ENCODE measurements at places on chromosomes 16 and 17.

DNA sequence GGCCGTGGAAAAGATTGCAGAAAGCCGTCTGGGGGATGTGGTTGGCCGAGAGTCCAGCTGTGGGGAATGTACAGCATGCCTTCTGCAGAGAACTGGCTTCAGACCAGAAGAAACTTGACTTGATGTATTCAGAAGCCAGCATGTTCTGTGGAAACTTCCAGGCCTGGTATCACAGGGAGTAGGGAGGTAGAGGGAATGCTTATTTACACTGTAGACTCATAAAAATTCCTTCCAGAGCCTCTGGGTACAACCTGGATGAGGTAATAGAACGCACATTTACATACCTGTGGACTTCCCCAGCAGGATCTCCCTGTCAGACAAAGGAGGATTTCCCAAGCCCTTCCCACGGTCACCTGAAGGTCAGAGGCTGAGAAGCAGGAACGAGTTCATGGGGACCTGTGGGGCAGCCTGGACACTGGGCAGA, 11.8 kb upstream of the GAS7 start:
- DNase-seq: no peak

DNA sequence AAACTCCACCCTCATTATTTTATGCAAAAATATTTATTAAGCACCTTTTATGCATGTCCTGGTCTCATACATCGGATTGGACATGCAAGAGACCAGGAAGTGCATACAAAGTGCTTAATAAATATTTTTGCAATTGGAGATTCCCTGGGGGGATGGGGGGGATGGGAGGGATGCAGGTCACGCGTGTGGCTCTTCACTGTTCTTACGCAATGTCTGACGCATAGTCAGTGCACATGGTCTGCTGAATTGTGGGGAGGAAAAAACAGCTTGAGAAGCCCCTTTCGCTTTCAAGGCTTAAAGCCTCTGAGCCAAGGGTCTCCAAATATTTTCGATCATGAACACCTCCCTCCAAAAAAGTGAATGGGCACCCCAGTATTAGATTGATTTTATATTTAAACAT, 96.7 kb upstream of the XYLT1 start:
- no peak for DNase-seq

- DNase-seq: no peak
These were observed 5.2 kb downstream of the ITPRIPL2 start for GRCh38 chr16:19118938-19119431.

GRCh38 chr16:74747716-74748615, 26.7 kb downstream of the FA2H start:
- peak; percentile 81 for DNase-seq

GRCh38 chr16:55906123-55906522, 30.9 kb upstream of the CES5A start:
- no peak for DNase-seq

GRCh38 chr16:10579965-10580882, at the start of gene EMP2:
EMP2 (minus strand) TSS chr16:10580598; CDS start chr16:10547617, 32,981 bp downstream.
- DNase-seq: peak; percentile 37

DNA sequence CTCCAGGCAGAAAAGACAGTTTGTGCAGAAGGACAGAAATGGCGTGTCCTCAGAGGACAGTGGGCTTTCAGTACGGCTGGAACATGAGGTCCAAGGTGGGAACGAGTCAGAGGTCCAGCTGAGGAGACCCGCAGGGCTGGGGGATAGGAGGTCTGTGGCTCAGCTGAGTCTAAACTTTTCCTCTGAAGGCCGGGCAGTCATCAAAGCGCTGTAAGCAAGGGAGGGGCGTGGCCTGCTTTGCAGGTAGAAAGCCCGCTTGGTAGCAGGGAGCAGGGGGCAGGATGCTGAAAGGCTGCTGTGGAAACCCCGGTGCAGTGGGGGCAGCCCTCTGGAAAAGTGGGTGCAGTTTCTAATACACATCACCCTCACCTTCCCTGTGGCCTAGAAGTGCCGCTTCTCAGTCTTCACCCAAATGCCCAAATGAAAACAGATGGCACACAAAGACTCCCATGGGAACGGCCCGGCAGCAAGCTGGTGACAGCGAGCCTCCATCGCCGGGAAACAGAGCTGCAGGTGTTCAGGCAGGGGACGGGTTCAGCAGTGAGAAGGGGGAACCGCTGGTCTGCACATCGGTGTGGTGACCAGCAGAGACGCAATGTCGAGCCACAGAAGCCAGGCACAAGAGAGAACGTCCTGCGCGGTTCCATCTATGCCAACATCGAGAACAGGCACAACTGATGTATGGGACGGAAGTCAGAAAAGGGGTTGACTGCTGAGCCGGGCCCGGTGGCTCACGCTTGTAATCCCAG, 12.2 kb upstream of the OSGIN1 start:
- DNase-seq: no peak

DNA sequence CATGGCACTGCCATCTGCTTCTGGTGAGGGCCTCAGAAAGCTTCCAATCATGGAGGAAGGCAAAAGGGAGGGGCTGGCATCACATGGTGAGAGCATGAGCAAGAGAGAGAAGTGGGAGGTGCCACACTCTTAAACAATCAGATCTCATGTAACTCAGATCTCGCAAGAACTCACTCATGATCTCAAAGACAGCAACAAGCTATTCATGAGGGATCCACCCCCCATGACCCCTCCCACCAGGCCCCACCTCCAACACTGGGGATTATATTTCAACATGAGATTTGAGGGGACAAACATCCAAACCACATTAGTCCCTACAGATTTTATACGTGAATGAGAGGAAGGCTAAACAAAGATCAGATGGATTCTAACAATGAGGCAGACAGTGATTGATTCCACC, 8.9 kb upstream of the TMEM132E start:
- DNase-seq: no peak

DNA sequence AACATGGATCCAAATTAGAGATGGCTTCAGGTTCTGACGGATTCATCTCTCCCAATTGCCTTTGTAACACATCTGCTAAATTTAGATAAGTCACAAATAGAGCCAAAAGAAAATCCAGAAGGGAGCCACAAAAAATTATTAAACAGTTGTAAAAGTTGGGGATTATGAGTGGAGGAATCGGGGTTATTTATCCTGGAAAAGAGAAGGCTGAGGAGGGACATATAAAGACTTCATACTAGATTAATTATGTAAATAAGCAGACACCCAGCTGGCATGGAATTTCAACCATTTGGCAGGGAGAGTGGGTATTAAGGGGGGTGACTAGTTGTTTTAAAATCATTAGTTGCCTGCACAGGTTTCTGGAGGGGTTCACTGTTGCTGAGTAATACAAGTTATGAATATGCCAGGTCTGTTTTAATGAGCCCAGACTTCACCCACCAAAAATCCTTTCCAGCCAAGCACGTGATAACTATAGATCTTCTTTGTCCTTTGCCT, 89.6 kb downstream of the CDH13 start:
- DNase-seq: no peak

DNA sequence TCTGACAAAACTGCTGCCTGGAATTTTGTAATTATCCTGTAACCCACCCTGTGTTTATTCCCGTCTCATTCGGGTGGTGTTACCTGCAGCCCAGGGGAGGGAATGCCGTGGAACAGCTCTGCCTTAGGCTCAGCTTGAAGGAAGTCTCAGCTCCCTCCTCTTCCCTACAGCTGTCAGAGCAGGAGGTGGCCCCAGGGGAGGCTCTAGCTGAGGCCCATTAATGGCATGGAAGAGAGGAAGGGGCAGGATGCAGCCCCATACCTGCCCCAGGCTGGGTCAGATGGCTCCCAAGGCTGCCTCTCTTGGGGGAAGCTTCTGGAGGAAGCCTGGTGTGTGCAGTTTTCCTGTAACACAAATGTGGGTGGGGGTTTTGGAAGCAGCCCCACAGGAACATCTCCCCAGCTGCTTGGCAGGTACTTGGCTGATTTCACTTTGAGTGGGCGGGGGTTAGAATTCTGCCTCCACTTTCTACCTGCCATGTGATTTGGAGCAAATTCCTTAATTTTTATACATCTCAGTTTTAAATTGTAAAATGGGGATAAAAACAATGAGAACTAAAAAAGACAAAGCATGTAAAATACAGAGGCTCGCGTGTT, 103.9 kb downstream of the MGAT5B start:
- DNase-seq: peak; percentile 68

DNA sequence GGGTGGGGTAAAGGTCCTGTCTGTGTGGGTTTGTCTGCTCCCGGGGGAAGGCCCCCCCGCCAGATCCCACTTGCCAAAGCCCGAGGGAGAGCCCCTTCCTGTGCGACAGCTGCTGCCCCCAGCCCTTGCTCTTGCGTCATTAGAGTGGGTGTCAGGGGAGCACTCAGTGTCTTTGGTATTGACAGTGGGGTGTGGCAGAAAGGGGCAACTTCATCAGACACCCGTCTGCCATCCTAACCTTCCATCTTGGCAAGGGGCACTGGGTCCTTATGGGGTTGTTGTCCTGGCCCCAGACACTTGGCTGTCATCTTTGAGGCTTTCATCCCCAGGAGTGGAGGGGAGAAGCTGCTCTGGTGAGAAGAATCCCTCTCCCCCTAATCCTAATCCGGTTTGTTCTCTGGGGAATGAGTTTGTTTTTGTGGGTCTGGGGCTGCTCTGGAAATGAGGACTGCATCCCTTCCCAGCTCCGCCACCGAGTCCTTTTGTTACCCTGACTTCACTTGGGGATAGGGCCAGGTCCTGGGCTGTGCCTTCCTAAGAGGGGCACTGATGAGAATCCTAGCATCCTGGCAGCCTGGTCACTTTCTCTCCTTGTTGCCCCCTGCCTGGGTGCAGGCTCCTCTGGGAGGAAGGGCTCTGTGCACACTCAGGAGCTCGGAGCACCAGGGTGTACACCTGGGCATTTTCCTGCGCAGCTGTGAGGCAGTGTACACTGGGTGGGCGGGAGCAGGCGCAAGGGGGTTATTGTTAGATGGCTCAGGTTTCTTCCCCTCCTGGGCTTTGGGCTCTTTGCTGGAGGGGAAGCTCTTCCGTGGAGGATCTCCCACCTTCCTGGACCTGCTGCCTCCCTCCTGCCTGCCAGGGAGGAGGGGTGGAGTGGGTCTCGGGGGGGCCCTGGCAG, 21.1 kb downstream of the GJD3 start:
- DNase-seq: no peak

DNA sequence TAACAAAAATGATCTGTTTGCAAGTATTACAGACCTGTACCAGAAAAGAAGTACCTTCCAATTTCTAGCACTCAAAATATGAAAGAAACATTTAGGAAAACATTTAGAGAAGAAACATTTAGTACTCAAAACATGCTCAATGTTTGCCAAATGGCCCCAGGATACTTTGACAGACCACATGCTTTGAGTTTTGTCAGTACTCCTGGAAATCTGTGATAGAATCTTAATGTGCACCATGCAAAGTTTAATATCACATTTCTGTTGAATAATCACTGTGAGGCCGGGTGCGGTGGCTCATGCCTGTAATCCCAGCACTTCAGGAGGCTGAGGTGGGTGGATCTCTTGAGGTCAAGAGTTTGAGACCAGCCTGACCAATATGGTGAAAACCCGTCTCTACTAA, 8.5 kb upstream of the ZC3H7A start:
- no peak for DNase-seq

- DNase-seq: no peak
These were observed 52.7 kb downstream of the BEAN1 start for GRCh38 chr16:66479661-66480264.

- DNase-seq: no peak
These were observed 27.3 kb upstream of the GSG1L start for GRCh38 chr16:28090646-28091377.

DNA sequence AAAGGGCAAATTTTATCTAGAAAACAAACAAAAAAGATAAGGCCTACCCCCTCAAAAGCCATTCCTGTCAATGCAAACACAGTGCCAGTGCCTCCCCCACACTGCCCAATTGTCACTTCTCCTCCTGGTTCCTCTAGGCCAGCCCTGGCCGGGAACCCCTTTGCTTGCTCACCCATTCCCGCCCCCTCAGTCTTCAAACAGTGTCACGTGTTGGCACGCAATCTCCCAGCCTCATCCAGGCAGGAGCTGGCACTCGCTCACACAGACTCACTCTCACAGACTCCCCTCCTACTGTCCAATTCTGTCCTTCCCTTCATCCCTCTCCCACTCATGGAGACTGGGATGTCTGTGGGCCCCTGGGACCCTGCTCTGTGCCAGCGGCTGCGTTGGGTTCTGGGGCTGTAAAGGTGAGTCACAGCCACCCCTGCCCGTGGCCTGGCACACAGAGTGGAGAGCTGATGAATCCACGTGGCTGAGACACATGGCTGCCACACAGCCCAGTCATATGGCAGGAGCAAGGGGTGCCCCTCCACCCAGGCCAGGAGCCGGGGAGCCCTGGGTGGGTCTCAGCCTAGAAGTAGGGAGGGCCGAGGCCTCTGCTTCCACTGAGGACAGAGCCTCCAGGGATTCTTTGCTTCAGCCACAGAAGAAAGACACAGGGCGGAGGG, 54.8 kb downstream of the VAC14 start:
- peak; percentile 92 for DNase-seq

DNA sequence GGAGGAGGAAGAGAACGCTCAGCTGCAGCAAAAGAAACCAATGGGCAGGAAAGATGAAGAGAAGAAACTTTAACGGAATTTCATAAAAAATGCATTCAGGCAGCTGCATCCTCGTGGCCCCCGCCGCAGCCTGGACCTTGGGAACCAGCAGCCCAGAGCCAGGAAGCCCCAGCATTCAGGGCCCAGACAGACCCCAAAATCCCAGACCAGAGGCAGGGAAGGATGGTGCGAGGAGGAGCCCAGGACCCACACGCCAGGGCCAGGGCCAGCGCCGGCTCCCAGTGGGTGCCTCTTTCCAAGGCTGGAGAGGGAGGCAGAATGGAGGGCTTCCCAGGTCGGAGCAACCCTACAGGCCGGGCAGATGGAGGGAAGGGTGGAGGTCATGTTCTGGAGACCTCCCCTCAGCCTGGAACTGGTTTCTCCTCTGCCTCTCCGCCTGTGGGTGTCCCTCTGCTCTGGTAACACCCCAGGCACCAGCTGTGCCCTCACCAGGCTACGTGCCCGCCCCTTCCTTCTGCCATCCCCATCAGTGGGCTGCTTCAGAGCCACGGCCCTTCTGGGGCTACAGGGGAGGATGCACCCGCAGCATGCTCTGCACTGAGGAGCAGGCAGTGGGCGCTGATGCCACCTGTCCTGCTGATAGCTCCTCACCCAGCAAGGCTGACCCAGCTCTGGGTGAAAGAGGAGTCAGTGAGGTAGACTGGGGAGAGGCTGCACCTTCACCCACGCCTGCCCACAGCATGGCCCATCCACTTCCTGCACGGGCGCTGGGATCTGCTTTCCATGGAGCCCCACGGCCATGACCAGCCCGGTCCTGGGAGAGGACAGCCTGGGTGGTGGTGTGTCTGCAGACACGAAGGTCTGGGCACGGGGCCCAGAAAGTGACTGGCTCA, 1.2 kb upstream of the MIF4GD start:
- DNase-seq: peak; percentile 41

DNA sequence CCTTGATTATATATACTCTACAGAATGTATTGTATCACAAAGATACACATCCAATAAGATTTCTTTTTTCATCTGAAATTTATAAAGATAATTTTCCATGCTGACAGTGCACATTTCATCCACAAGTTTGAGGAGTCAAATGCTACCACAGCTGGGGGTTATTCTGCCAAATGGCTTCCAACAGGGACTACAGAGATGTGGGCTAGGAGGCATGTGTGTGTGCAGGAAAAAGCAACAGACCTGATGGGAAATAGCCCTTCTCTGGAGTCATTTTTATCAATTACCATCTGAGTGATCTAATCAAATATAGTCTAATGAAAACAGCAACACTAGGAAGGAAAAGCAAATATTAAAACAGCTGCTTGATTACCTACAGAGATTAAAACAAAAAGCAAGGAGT, 290.5 kb downstream of the CEP112 start:
- DNase-seq: no peak

- peak; percentile 62 for DNase-seq
These were observed 863 bp downstream of the ADCY9 start for GRCh38 chr16:4115209-4115948.

GRCh38 chr16:76532188-76532973, 255.2 kb downstream of the CNTNAP4 start:
- DNase-seq: no peak

- no peak for DNase-seq
These were observed 1.7 kb upstream of the COL1A1 start for GRCh38 chr17:50203086-50203485.

Data from head of caudate nucleus (tissue), 42 donors.